ENCODE measurements at places on chromosomes 16 and 17.

DNA sequence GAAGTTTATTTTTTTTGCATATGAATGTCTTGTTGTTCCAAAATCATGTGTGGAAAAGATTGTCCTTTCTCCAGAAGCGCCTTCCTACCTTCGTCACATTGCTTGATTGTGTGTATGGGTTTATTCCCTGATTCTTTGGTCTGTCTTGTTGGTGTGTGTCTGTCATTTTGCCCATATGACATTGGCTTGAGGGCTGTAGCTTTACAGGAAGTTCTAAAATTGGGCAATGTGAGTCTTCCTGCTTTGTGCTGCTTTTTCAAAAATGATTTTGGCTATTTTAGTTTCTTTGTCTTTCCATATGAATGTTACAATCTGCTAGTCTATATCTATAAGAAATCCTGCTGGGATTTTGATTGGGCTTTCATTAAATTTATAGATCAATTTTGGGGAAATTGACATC lies 217.2 kb downstream of the SNX29 start:
- DNase-seq = no peak

- DNase-seq = no peak
Measured at GRCh38 chr17:17076066-17076465, 33.8 kb downstream of the MPRIP start.

- DNase-seq = no peak
Measured at GRCh38 chr16:1060416-1061340, 11.9 kb upstream of the SSTR5 start.

GRCh38 chr17:72850410-72851118 lies 241.9 kb downstream of the SLC39A11 start:
- peak; percentile 14 for DNase-seq

DNA sequence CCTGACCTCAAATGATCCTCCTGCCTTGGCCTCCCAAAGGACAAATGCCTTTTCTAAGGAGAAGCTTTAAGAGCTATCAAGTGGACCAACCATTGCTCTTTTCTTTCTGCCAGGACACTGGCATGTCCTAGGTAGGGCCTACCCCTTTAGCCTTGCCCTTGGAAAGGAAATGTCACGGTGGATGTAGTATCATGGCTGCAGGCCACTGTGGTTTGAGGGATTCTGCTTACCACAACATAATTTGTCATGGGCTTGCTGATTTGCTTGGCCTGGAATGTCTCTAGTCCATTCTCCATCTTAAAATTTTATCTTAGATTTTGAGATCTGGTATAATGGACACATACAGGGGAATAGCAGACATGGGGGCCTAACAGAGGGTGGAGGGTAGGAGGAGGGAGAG lies 6.0 kb downstream of the KRT20 start:
- DNase-seq = no peak

DNA sequence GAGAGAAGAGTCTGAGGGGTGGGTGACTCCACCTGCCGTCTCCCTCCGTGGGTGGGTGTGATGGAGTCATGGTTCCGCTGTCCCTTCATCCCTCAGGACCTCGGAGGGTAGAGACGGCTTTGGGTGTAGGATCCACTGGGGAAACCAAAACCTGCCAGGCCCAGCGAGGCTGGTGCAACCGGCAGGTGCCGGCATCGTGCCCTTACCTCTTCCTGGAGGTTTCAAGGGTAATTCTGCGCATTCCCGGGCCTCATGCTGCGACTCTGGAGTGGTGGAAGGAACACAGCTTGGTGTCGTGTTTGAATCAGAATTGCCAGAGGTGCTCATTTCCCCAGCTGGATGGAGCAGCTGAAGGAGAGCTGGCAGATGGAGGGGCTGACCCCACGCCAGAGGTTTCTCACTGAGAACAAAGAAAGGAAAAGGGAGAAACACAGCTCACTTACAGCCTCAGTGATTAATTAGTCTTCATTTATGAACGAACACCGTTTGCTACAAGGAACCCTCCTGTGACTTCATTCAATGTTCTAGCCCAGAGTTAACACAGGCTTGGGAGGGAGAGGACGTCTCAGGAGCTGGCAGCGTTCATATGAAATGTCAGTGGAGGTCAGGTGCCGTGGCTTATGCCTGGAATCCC lies 16.3 kb upstream of the ATP2A3 start:
- no peak for DNase-seq

GRCh38 chr16:6428861-6429260 lies 903.8 kb upstream of the RBFOX1 start:
- DNase-seq = no peak

DNA sequence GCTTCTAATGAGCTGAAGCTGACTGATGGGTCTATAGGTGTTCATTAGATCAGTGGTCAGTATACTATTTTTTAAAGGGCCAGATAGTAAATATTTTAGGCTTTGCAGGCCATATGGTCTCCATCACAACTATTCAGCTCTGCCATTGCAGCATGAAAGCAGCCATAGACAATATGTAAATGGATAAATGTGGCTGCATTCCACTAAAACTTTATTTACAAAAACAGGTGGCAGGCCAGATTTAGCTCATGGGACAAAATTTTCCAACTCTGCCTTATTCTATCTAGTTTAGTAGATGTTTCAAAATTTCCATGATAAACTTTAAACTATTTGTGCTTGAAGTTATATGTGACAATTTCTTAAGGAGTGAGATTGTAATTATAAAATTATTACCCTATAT lies 339.3 kb downstream of the ABCC12 start:
- no peak for DNase-seq

GRCh38 chr16:56093055-56093454 lies 98.2 kb upstream of the GNAO1 start:
- no peak for DNase-seq
